CD4-positive, alpha-beta T cell treated with Interleukin-15 for 4 hours (primary cell): ENCODE measurements at places on chromosomes 13 and 19.
A peak's percentile ranks its signal among the peaks of the same experiment; 100 is the strongest.

GRCh38 chr19:13782537-13782936 lies 8.3 kb downstream of the C19orf53 start:
- no peak for DNase-seq

GRCh38 chr19:46849610-46850009 lies 1.0 kb downstream of the AP2S1 start:
- DNase-seq: no peak

- DNase-seq: no peak
Measured at GRCh38 chr13:112697756-112698655, 8.2 kb downstream of the ATP11A start.

DNA sequence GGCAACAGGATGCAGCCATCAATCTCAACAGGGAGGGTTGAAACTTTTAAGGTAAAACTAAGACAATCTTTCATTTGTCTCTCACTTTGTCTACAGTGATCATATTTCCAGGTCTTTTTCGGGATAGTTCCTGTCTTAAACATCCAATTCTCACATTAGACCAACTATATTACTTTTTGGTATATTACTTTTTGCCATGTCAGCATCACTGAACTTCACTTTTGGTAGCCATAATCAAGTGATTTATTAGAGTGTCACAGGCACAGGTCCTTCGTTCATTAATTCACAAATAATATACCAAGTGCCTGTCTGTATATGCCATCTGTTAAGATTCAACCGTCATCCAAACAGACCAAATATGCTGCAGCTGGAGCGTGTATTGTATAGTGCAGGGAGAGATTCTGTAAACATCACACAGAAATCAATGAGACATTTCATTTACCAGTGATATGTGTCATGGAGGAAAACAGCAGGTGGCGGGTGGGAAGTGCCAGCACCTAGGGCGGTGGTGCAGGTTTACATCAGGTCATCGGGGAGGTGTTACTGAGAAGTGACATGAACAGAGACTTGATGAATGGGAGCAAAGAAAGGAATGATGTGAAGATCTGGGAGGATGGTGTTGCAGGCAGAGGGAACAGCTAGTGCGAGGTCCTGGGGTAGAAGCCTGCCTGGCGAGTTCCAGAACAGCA lies 24.9 kb downstream of the ARHGEF7 start:
- DNase-seq: no peak

- no peak for DNase-seq
Measured at GRCh38 chr19:47152632-47153031, 22.0 kb downstream of the SAE1 start.

DNA sequence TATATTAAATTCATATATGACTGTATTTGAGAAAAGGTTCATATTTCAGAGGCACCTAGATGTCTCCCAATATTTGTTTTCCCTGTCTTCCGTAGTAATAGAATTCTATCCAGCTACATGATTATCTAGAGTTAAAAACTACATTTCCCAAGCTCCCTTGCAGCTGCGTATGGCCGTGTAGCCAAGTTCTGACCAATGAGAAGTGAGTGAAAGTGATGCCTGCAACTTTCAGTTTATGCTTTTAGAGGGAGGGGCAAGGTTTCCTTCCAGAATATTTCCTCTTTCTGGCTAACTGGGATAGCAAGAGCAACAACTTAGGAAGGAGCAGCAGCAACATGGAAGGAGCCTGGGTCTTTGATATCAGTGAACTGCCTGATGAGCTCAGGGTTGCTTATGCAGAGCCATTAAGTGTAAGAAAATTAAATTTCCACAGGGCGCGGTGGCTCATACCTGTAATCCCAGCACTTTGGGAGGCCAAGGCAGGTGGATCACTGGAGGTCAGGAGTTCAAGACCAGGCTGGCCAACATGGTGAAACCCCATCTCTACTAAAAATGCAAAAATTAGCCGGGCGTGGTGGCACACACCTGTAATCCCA lies 23.2 kb upstream of the CYP2A13 start:
- DNase-seq: no peak

DNA sequence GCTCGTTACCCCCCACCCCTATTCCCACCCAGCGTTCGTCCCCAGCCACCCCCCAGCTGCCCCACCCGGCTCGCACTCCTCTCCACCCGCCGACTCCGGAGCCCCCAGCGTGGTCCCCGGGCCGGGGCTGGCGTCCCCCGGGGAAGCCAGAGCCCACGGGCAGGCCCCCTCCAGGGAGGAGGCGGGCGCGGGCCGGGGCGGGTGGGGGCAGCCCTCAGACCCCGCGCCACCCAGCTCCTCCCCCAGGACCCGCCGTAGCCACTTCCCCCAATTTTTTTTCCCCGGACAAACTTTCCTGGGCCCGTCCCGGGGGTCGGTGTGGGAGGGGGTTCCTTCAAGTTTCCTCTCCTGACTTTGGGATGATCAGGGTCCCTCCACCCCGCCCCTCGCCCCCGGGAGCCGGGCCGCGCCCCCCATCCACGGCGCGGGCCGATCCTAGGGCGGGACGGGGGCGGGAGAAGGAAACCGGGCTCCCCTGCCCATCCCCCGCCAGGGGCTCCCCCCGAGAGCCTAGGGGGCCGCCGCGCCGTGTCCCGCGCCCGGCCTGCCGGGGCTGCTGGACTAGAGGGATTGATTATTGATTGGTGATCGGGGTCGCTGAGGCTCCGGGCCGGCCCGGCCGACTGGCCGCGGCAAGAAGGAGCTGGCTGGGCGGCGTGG lies 927 bp upstream of the TSHZ3 start:
- no peak for DNase-seq

- peak; percentile 39 for DNase-seq
Measured at GRCh38 chr13:113184568-113185440, 23.7 kb downstream of the PCID2 start.

GRCh38 chr13:72390909-72391308 lies 336.5 kb downstream of the MZT1 start:
- no peak for DNase-seq

GRCh38 chr19:29086182-29086581 lies 126.8 kb downstream of the UQCRFS1 start:
- no peak for DNase-seq

DNA sequence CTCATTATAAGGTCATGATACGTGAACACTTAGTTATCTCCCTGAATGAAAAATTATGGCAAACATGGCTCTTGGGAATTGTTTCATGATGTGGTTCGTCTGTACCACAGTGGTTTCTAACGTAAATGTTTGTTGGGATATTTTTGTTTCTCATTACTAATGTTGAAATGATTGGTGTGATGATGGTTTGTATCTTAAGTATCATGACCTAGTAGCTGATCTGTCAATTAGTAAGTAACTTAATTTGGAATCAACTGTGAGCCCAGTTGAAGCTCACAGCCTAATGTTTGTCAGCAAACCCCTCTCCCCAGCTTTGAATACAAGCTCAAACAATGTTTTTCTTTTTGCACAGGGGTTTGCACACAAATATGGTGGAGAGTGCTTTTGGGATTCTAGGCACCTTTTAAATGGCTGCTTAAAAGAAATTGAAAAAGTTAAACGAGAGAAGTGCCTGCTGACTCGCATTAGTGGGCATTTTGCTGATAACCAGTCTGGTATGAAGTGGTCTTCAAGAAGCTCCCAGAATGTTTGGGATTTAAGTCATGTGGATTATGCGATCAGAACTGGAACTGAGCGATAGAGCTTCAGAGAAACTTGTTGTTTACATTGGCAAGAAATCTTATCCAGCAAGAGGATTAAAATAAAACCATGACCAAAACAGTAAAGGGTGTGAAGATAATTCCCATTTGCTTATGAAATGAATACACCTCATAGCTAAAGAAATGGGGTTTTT lies 68.2 kb downstream of the LMO7 start:
- DNase-seq: no peak

- peak; percentile 52 for DNase-seq
Measured at GRCh38 chr19:54029930-54030490, 33.7 kb downstream of the VSTM1 start.

GRCh38 chr13:91174886-91175501 lies 172.5 kb upstream of the MIR17HG start:
- DNase-seq: no peak
